Suppressor macrophage treated with lipopolysaccharide for 4 hours (primary cell): ENCODE measurements at places on chromosomes 4 and X.

DNA sequence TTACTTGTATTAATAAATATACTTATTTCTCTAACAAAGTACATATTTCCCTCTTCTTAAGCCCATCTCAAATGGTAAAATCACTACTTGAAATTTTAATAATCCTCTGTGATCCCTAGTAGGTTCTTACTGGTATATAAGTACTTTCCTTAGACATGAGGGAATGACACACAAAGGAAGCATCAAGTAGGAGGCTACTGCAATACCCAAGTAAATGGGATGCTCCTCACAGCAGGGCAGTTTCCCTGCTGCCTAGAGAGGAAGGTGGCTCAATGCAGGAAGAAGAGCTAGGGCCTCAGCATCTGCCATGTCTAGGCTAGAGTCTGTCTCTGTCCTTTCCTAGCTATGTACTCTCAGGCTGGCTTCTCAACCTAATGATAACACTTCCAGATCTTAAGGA, 122.1 kb upstream of the DIPK2B start:
- DNase-seq = no peak

GRCh38 chr4:177041356-177041755, 248.6 kb upstream of the VEGFC start:
- DNase-seq = no peak

DNA sequence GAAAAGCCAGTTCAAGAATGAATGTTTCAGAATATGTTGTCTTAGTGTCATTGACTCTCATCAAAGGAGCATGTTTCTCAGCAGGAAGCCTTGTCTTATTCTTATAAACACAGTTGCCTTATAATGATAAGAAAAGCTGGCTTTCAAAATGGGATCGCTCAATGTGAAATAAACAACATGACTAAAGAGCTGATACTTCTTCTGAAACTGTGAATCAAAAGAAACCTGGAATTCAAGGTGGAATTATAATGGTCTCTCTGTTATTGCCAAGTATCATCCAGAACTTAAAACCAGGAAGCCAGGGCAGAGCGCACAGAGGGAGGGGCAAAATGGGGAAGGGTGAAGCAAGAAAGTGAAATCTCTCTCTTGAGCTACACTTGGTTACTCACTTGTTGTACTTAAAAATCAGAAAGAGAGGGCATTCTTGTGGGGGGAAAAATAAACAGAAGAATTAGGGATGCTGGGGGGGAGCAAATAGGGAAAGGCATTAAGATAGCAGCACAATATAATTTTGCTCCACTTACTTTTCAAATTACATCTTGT, 270.0 kb downstream of the MAPK10 start:
- no peak for DNase-seq

GRCh38 chr4:46844325-46844917, 64.6 kb downstream of the COX7B2 start:
- DNase-seq = peak; percentile 68

DNA sequence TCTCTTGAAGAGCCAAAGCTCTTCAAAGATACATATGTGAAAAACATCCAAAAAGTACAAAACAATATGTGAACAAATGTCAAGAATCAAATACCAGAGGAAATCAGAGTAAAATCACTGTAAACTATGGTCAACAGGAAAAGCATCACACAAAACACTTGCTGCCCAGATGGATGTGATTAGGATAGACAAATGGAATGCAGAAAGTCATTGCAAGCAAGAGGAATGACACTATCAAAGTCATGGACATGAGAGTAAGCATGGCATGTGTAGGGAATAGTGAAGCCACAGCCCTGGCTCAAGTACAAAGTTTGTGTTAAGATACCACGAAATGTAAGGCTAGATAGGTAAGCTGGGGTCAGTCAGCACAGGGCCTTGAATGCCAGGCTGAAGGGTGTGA, 37.7 kb downstream of the CLDN2 start:
- no peak for DNase-seq

- DNase-seq = no peak
These were observed 797 bp downstream of the CD99L2 start for GRCh38 chrX:150897421-150898320.

DNA sequence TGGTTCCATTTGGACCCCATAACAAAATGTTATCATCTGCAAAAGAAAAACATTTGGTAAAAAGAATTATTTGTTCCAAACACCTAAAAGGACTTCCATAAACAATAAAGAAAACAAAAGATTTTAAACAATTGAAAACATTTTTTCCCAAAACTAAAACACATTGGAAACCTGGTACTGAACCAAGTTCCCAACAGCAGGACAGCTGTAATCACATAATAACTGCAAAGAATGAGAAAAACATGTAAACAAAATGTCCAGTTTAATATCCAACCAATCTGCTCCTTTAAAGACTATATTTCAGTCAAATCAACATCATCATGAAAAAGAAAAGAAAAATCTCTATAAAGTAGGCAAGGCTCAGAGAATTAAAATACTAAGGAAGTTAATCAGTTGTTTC, 36.3 kb downstream of the PRDM5 start:
- DNase-seq = no peak

GRCh38 chr4:57442831-57443291, 332.7 kb upstream of the IGFBP7 start:
- peak; percentile 16 for DNase-seq

GRCh38 chr4:87555773-87556619, 26.8 kb upstream of the SPARCL1 start:
- DNase-seq = peak; percentile 73

GRCh38 chr4:16908377-16909021, 10.1 kb upstream of the LDB2 start:
- DNase-seq = no peak

DNA sequence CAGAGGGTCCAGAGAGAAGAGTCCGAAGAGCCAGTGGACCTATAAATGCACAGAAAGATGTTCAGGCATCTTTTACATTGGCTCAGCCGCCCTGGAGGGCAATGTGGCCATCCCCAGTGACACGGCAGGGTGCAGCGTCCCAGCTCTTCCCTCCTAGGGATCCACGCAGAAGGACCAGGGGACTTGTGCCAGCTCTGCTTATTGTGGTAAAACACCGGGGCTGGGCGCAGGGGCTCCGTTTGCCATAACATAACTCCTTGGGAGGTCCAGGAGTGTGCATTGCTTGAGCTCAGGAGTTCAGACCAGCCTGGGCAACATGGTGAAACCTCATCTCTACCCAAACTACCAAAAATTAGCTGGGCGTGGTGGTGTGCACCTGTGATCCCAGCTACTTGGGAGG, 70.2 kb downstream of the CPZ start:
- DNase-seq = no peak

DNA sequence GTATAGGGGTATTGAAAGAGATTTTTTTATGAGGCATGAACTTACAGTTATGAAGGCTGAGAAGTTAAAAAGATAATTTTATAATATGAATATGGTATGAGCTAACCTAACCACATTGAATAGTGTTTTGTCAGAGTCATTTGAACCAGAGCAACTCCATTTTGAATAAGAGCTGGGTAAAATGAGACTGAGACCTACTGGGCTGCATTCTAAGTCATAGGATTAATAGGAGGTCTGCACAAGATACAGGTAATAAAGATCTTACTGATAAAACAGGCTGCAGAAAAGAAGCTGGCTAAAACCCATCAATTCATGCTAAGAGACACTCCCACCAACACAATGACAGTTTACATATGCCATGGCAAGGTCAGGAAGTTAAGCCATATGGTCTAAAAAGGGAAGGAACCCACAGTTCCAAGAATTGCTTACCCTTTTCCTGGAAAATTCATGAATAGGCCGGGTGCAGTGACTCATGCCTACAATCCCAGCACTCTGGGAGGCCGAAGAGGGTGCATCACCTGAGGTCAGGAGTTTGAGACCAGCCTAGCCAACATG, 209.2 kb downstream of the TECRL start:
- no peak for DNase-seq

DNA sequence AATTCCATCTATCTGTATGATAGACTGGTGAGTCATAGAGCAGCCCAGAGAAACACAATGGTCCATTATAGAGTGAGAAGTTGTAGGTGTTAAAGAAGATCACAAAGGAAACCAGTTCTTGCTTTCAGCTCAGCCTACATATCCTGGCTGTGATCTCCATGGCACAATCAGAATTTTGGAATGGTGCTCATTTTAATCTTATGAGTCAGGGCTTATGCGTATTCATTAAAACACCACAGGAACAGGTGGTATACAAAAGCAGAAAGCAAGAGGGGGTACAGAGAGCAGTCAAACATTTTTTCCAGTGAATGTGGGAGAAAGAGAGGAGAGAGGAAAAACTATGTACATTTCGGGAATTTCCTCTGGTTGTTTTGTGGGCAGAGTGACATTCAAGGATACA, 126.9 kb downstream of the MFAP3L start:
- DNase-seq = no peak

DNA sequence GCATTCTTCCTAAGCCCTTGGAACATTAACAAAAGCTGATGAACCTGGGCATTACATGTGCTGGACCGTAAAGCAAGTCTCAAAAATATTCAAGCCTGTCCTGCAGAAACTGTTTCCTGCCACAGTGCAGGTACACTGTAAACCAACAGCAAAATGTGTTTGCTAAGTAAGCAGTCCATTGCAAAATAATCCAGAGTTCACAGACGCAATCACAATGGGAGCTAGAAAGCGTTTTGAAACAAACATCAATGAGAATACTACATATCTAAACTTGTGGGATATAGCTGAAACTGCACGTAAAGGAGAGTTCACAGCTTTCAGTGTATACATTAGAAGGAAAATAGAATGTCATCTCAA, 61.6 kb downstream of the RGS12 start:
- no peak for DNase-seq

DNA sequence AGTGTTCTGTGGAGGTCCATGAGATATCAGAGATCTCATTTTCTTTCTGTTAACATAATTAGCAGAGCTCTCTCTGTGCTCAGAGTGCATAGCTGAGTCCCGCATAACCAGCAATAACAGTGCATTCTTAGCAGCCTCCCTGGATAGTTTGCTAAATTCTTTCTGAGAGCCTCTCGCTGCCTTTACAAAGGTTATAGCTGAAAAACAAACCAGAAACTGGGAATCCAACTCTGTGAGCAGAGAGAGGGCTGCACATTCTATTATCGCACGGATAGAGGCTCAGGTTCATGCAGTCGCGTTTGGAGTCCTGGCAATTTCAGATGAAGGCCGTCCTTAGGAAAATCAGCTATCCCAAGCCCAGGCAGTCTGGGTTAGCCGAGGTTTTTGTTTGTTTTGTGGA, 1.2 kb downstream of the ENPP6 start:
- no peak for DNase-seq

- no peak for DNase-seq
These were observed 996.1 kb downstream of the PDHA2 start for GRCh38 chr4:96835991-96836390.

DNA sequence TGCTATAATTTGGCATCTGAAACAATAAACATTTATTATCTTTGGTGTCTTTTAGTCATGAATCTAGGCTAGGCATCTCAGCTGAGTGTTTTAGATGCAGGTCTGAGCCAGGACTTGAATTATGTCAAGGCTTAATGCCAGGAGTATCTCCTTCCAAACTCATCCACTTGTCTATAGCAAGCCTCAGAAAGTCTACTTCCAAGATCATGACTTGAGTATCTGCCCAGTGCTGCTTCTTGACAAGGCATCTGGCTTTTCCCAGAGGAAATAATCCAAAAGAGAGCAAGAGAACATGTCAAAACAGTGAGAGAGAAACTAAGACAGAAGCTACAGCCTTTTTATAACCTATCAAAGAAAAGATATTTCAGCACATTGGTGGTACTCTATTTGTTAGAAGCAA, 1052.1 kb upstream of the PCDH10 start:
- no peak for DNase-seq

DNA sequence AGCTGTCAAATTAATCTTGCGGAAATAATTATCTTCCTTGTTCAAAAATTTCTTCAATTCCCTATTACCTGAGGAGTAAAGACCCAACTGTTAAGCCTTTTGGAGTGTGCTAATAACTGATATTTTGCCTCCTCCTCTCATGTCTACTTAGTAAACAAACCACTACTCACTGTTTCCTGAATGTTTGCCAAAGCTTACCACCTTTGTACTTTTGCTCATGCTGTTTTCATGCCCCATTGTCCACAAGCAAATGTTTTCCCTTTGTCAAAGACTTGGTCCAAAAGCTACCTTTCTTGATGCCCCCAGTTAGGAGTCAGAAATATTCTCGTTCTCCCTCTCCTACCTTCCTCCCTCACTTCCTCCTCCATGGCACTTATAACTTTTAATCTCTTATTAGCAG, 226.1 kb downstream of the ENOX2 start:
- DNase-seq = no peak

DNA sequence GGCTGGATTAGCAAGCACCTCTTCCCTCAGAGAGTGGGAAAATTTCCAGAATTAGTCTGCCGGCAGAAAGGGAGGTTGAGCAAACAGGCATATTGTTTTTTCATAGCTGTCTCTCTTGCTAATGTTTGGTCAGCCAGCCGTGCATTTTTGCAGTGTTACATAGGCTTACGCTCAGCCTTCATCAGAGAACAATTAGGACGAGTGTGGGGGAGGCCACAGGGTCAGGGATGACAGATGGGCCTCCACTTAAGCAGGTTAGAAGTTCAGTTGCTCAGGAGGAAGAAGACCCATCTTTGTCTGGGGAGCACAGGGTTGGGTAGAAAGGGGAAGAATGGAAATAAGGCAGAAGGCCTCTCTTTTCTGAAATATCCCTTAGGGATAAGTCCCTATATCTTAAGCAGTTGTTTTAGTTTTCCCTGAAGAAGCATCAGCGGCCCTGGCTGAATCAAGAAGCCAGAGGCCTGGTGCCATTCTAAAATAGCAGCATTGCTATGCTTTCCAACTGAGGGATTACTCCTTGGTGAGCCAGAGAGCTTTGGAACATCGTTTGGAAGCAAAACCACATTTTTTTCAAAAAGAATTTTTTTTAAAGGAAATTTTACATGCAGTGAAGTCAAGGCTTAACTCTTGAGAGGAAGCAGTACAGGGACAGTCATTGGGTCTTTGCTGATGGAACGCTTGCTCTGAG, 118.8 kb downstream of the SMIM20 start:
- DNase-seq = no peak

DNA sequence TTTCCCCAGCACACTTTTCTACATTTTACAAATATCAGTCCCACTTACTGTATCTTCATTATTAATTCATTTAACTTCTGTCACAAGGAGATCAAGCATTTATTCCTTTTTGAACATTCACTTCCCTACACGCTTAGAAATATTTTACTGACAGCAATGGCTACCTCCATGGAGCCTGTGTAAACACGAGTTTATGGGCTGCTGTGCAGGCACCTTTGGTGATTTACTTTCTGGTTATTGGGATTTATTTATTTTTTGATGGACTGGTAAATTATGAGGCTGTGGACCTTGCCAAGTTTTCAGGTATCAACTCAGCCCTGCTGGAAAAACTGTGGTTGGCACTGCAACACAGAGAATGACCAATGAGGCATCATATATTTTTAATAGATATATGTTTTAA, 45.4 kb upstream of the PAQR3 start:
- DNase-seq = no peak

GRCh38 chrX:68121371-68121770, 311.9 kb downstream of the OPHN1 start:
- no peak for DNase-seq

GRCh38 chrX:1874899-1875298, 260.0 kb downstream of the ASMT start:
- DNase-seq = no peak

GRCh38 chrX:131821945-131822622, 201.0 kb upstream of the STK26 start:
- DNase-seq = peak; percentile 36

- no peak for DNase-seq
These were observed 1276.1 kb downstream of the PCDH7 start for GRCh38 chr4:31995943-31996901.

- peak; percentile 65 for DNase-seq
These were observed 12.7 kb downstream of the GAB3 start for GRCh38 chrX:154738011-154738738.

- no peak for DNase-seq
These were observed 65.6 kb downstream of the OR13H1 start for GRCh38 chrX:131609480-131609879.
